ENCODE measurements at places on chromosomes 13 and 19.

GRCh38 chr13:23725922-23726321, 155.7 kb downstream of the TNFRSF19 start:
- DNase-seq: no peak

- no peak for DNase-seq
Measured at GRCh38 chr19:35223862-35224505, 4.6 kb downstream of the FAM187B start.

GRCh38 chr19:7830272-7830771, 304 bp downstream of the EVI5L start:
- no peak for DNase-seq

GRCh38 chr19:12527034-12527836, 24.0 kb downstream of the ZNF564 start:
- no peak for DNase-seq

DNA sequence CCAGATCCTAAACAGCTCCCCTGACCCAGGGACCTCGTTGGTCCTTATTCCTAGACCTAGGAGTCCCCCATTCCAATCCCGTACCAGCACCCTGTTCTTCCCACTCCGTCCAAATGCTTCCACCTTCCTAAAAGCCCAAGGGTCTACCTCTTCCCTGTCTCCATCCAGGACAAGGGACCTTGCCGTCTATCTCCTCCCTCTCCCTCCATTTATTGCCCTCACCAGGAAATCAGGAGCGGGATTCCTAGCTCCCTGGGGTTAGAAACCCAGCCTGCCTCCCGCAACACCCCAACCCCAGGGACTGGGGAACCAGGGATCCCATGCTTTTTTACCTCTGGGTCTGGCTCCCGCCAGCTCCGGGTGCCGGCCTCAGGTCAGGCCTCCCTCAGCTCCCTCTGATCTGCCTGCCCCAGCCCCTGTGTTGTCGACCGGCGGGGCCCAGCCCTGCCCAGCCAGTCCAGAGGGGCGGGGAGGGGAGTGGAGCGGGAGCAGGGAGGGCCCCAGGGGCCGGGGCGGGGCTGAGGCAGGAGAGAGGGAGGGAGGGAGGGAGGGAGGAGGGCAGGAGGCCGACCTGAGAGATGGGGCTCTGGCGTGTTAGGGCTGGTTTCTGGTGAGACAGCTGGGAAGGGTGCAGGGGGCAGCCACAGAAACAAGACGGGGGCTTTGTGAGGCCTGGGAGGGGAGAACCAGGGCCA, at the start of gene B3GNT8:
B3GNT8 (minus strand) TSS at position 423 of the 695 bp plus-strand sequence. CDS start 596 bp downstream, outside the sequence.
- DNase-seq: no peak

- no peak for DNase-seq
Measured at GRCh38 chr19:5926641-5927440, 12.8 kb downstream of the CAPS start.

DNA sequence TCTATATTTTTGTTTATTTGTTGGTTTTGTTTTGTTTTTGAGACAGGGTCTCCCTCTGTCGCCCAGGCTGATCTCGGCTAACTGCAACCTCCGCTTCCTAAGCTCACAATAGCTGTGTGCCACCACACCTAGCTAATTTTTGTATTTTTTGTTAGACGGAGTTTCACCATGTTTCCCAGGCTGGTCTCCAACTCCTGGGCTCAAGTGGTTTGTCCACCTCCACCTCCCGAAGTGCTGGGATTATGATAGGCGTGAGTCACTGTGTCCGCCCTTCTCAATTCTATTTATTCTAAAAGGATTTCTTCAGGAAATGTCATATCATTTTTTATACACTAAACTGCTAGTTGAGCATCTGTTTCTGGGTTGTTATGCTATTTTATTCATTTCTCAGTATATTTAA, 1206.0 kb downstream of the OLFM4 start:
- no peak for DNase-seq

DNA sequence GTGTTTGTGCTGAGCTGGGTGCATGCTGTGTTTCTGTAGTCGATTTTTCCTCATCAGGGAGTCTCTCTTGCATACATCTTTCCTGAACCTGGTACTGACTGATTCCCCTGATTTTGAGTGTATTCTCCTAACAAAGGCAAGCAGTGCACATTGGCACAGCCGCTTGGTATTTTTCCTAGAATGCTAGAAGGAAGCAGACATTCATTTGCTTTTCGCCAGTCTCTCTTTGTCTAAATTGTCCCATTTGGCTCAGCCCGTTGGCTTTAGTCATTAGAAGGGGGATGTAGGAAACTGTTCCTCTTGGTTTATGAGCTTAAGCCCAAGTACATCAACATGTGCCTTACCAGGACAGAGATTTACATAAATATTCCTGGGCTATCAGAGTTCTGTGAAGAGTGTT, 266.1 kb upstream of the TMTC4 start:
- no peak for DNase-seq

- no peak for DNase-seq
Measured at GRCh38 chr19:47107202-47107952, 6.2 kb downstream of the ZC3H4 start.
